Neuronal stem cell (in vitro differentiated cells): ENCODE measurements at places on chromosomes 4 and X.

DNA sequence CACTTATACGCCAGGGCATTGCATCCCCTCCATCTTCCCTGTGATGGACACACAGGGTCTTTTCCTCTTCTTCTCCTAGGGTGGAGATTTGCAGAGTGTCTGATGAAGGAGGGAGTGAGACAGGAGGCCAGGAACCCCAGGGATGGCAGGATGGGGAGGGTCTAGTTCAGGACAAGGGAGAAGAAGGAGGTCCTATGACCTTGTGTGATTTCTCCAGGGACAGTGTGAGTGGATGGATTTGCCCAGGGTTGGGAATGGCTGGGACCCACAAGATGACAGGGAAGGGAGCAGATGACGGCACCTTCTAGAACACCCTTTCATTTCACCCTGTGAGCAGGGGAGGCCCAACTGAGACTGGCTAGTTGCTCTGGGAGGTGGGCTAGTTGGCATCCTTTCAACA, 34.2 kb downstream of the CYTL1 start:
- no peak for DNase-seq

DNA sequence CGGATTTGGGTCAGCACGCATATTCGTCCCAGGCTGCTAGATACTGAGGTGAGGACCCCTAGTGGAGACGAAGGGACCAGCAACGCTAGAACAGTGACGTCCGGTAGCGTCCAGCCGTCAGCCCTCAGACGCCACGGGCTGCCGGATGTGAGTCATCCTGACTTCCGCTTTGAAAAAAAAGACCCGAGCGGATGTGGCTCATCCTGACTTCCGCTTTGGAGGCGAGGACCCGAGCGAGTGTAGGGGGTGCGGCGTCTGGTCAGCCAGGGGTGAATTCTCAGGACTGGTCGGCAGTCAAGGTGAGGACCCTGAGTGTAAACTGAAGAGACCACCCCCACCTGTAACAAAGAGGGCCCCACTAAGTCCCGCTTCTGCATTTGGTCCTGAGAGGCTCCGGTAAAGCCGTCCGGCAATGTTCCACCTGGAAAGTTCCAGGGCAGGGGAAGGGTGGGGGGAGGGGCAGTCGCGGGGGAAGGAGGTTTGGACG, at the start of gene MAGEB2:
MAGEB2 (plus strand) TSS at position 207 of the 487 bp plus-strand sequence. CDS start 3,018 bp downstream, outside the sequence.
- DNase-seq, result no peak

DNA sequence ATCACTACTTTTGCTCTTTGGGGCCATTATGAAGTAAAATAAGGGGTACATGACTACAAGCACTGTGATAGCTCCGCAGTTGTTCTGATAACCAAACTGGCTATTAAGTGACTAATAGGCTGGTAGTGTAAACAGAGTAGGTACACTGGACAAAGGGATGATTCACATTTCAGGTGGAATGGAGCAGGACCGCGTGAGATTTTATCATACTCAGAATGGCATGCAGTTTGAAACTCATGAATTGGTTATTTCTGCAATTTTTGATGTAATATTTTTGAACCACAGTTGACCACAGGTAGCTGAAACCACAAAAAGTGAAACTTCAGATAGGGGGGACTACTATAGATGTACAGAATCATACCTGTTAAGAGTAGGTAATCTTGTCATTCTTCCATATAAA, 55.8 kb downstream of the PAK3 start:
- no peak for DNase-seq

DNA sequence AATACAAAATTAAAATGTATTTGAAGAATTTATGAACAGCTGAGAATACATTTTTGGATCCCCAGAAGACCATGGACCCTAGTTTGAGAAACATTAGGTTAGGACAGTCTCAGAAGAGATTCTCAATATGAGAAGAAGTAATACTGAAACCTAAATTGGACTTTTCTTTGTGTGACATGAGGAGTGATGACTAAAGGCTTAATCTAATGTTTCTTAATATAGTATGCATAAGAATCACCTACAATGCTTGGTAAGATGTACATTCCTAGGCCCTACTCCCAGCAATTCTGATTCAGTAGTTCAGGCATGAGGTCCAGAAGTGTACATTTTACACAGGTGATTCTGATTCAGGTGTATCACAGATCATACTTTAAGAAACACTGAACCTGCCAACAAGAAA, 31.6 kb upstream of the HUWE1 start:
- DNase-seq, result no peak

- DNase-seq, result no peak
These were observed 21.3 kb downstream of the IQCM start for GRCh38 chr4:149794352-149794751.

DNA sequence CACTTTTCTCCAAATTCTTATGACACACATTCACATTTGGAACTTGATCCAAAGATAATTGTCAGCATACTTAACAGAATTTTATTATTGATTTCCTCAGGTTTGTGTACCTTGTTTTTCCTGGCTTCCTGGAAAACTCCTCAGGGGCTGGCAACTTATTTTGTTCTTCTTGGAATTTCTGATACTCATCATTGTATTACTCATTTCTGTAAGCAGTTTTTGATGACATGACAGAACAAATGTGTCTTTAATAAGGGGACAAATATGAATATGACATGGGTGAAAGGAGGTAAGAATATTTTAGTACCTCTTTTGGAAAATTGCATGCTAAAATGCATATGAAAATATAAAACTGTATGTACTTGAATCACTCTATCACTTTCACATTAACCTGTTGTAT, 237.8 kb downstream of the ADGRL3 start:
- no peak for DNase-seq

DNA sequence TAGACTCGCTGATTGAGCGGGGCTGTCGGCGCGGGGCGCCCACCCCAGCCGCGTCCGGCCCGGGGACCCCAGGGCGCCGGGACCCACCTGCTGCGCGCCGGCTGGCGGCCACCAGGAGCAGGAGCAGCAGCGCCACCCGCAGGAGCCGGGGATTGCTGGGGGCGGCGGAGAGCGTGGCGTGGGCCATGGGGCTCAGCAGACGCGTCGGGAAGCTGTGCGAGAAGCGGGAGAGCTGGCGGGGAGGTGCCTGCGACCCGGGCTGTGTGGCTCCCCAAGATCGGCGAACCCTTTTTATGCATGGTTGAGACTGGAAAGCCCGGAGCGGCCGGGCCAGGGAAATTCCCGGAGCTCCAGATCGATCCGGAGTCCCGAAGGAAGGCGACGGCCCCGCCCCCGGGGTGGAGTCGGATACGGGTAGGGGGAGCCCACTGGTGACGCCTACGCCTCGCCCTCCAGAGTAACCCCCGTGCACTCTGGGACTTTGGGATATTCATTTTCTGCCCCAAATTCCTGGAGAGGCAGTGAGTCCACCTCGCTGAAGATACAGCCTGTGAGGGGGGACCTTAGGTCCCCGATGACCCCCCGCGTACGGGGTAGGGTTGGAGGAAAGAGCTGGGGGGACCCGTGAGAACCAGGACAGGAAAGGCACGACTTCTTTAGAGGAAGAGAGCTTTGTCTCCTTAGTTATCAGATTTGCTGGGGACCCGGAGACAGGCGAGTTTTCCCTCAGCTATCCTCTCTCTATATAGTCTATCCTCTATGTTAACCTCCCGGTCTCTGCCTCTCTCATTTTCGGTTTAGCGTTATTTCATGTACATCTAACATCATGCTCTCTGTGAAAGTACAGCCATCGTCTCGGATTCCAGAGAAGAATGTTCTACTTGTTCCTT, at the start of gene CXCL3:
CXCL3 (minus strand) TSS at position 265 of the 890 bp plus-strand sequence; CDS start at position 187, 78 bp downstream.
- peak; percentile 56 for DNase-seq

GRCh38 chr4:74583089-74583700, 138.3 kb downstream of the AREG start:
- no peak for DNase-seq

- no peak for DNase-seq
These were observed 107.1 kb downstream of the IDS start for GRCh38 chrX:149398027-149398426.

DNA sequence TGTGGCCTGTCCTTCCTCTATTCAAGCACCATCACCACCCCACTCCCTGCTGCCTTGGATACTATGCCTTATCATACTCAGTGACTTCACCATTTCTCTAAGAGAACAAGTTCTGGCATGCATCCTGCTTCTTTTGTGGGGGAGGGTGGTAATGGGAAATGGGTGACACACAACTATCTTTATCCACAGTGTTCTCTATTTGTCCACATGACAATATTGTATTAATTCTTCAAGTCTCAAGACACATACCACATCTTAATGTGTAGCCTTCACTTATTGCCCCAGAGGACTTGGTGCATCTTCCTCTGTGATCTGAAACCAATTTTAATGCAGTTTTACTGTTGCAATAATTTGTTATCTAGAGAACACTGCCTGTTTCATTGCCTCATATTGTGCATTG, 29.3 kb upstream of the UGT2B7 start:
- DNase-seq, result no peak

DNA sequence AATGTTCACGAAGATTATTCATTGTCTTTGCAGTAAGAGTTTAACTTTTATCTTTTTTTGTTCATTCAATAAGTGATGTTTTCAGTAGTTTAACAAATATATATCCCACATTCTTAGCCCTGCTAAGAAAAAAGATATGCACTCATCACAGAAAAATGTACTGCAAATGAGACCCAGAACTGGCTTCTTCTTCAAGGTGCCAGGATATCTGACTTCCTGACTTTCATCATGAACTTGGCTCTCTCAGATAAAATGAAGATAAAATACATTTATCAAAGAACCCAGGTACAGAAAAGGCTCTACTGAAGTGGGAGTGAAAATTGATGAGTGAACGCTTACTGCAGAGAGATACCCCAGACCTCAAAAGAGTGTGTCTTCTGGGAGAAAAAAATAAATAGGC, 177.8 kb upstream of the DKK2 start:
- DNase-seq, result no peak

DNA sequence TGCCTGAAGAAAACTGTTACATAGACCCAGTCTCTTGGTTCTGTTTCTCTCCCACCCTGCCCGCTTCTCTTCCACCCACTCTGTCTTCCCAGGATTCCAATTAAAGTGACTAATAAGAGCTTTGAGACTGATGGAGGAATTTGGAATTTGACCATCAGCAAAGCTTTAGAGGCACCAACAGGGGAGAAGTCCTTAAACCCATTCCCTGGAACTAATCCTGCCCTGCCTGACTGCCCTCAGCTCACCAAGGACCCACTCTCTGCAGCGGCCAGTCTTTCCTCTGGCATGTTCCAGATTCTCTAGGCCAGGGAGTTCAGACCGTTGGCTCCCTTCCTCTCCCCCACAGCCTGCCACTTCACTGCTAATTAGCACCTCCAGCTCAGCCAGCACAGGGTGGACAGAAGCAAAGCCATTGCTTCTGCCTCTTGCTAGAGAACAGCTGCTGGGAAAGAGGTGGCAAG, 23.9 kb downstream of the SCD5 start:
- no peak for DNase-seq

- DNase-seq, result no peak
These were observed 45.4 kb downstream of the MAMLD1 start for GRCh38 chrX:150408561-150408960.

- no peak for DNase-seq
These were observed 21.3 kb upstream of the CLCN5 start for GRCh38 chrX:49901048-49901447.

GRCh38 chrX:69510137-69510715, 6.1 kb downstream of the NALF2 start:
- DNase-seq, result no peak

- DNase-seq, result no peak
These were observed 3.1 kb downstream of the MGST2 start for GRCh38 chr4:139668658-139669201.

- no peak for DNase-seq
These were observed 191.7 kb upstream of the EDNRA start for GRCh38 chr4:147289181-147289580.

DNA sequence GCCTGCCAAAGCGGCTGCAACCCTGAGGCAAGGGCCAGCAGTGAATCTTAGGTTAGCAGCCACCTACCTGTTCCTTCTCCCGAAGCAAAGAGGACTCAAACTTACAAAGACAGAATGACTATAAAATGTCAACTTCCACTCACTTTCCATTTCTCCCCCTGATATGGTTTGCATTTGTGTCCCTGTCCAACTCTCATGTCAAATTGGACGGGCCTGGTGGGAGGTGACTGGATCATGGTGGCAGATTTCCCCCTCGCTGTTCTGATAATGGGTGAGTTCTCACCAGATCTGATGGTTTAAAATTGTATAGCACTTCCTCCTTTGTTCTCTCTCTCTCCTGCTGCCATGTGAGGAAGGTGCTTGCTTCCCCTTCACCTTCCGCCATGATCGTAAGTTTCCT, 35.3 kb upstream of the TMEM154 start:
- no peak for DNase-seq

GRCh38 chr4:2648159-2648814, 107.8 kb downstream of the TNIP2 start:
- no peak for DNase-seq

- no peak for DNase-seq
These were observed 144.5 kb upstream of the BMPR1B start for GRCh38 chr4:94613248-94613647.

- no peak for DNase-seq
These were observed 63.1 kb downstream of the ACOX3 start for GRCh38 chr4:8377103-8378075.

DNA sequence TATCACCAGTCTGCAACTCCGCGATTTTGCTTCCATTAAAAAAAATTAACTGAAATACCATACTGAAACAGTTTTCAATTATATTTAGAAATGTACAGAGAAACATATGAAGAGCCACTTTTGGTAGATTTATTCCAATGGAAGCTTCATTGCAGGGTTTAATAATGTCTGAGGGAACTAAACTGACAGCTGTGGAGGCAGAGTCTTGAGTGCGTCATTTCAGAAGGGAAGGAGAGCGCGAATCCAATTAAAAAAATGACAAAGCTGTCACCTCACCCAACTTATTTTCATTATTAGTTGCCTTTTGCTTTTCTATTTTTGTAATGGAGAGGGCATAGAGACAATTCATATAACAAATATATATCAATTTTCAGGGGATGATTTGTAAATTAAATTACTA, 104.0 kb downstream of the UNC5C start:
- no peak for DNase-seq

- no peak for DNase-seq
These were observed 1.5 kb upstream of the NSD2 start for GRCh38 chr4:1869530-1870327.

DNA sequence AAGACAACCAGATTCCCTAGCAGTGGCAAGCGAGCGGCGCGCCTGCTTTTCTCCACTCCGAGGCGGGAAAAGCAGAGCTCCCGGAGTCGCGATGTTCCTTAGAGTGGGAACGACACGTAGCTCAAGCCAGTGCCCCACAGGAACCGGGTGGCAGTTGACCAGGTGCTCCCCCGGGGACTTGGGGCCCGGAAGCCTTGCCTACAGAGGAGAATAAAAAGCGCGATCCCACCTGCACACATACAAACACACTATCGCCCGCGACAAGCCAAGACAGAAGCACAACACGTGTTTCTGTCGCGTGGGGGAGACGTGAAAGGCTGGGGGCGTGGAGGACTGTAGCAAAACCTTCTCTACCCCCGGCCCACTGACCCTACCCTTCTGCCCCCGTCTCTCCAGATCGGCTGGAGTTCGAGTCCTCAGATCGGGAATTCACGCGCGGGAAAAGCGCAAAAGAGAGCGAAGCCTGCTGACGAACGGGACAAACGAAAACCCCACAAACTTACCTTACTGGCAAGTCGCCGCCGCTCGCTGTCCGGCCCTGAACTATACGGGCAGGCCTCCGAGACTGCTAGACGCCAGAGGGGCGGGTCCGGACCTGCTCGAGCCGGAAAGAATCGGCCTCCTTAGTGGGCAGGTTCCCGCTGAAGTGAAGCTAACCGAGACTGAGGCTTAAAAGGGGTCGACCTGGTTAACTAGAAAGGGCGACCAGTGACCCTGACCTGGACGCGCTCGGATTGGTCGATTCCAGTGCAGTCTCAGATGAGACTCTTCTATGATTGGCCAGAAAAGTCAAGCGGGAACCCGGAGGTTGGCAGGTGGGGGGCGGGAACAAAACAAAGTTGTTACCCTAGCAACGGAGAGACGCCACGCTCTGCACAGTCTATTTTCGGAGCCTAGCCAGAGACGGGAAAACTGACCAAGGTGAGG, at the start of the genes DNAAF6 and NUP62CL:
DNAAF6 (plus strand) TSS at position 842 of the 927 bp plus-strand sequence. CDS start 6,265 bp downstream, outside the sequence.
NUP62CL (minus strand) TSS at position 664 of the 927 bp plus-strand sequence. CDS start 31,287 bp downstream, outside the sequence.
- peak; percentile 82 for DNase-seq
